ENCODE measurements at places on chromosomes 1 and 21.
A peak's percentile ranks its signal among the peaks of the same experiment; 100 is the strongest.

GRCh38 chr1:94504601-94505000, 37.0 kb downstream of the F3 start:
- peak; percentile 38 for DNase-seq

DNA sequence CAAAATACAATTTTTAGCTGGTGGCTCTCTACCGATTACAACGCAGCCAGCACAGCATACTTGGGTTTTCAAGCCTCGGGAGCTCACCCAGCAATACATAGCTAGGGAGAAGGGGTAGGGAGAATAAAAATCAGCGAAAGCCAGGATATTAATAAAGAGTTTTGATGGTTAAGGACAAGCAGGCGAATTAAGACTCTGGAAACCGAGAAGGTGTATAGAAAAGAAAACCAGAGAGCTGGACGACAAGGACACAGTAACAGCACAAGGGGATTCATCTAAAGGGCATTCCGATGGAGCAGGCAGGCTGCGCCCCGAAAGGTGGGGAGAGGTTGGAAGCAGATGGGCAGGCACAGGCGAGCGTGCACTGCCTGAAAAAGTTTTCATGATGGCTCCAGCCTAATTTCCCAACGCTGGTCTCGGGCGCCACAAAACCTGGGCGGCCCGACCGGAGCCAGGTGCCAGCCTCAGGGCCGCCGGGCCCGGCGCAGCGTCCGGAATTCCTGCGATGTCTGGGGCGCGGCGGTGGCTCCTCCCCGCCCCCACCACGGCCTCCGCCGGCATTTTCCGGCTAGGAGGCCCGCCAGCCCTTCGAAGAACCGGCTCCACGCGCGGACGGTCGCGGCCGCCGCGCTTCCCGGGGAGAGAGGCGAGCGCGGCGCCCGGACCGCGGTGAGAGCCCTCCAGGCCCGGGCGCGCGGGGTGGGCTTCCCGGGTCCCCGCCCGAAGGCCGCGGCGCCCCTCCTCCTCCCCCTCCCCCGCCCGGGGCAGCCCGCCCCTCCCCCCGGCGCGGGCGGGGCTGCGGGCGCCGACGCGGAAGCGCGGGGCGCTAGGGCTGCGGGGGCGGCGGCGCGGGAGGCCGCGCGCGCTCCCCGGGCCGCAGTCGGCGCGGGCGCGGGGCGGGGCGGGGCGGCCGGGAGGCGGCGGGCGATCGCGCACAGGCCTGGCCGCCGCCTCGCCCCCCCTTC, 774 bp upstream of the DYRK1A start:
- DNase-seq: peak; percentile 52

DNA sequence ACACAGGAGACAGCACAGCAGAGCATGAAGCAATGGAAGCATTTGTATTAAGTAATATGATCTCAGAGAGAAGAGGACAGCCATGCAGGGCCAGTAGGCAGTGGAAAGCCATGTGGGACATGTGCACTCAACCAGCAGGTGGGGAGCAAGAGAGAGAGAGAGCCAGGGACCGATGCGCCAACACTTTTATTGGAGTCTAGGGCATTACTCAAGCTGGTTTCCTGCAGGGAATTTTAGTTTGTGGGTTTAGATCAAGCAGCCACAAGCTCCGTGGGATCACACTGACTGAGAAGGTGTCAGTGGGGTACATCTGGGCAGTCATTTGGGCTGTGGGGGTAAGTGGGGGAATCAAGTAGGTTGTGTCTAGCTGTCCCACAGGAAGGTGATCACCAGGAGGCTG, 137.1 kb downstream of the PCBP3 start:
- DNase-seq: no peak

GRCh38 chr1:11272544-11272831, 510 bp upstream of the UBIAD1 start:
- no peak for DNase-seq

DNA sequence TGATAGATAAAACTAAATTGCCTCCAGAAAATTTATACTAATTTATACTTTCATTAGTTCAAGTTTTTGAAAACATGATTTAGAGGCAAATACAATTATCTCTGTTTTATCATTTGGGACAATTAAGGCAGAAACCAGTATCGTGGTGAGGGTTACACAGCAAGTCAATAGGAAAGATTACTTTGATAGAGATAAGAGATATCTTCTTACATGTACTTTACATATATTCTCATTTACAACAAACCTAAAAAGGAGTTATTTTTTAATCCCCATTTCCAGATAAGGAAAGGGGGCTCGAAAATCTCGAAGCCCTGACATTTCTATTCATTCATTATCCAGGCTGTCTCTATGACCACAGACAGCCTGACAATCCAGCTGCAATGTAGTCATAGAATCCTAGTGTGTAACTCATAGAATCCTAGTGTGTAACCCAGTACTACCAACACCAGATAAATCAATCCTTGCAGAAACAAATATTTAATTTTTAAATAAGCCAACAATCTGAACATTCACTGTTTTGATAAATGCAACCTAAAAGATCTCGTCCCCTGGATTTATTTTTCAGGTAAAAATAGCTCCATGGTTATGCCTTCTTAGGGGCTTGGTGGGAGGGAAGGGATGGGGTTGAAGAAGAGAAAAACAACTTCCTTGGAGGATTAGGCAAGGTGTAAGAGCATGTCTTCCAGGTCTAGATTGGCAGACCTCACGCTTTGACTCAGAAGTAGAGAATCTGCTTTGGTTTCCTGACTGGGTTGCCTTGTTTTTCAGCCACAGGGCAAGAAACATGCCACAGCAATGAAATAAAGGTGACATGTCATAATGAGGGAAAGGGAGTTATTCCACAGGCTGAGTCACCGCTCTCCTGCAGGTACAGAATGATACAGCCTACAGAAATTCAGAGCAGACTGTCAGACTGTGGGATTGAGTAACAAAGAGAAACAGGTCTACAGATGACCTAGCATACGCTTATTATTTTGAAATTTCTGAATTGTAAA, 45.6 kb downstream of the IRF2BP2 start:
- no peak for DNase-seq

GRCh38 chr1:75533085-75533484, 77.8 kb downstream of the SLC44A5 start:
- DNase-seq: no peak

DNA sequence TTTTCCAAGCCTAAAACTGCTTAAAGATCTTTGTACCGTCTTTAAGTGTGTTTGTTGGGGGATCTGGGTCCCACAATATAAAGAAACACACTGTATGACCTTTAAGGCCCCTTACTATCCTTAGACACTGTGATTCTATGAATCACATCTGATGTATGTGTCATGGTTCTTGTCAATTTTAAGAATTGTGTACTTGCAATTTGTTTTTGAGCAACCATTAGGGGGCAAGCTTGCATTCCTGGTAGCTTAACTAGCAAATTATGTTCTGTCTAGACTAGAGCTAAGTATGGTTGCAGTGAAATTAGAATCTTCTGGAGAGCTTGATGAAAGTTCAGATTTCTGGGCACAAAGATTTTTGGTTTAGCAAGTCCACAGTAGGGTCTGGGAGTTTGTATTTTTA, 219.5 kb downstream of the TPR start:
- DNase-seq: no peak

DNA sequence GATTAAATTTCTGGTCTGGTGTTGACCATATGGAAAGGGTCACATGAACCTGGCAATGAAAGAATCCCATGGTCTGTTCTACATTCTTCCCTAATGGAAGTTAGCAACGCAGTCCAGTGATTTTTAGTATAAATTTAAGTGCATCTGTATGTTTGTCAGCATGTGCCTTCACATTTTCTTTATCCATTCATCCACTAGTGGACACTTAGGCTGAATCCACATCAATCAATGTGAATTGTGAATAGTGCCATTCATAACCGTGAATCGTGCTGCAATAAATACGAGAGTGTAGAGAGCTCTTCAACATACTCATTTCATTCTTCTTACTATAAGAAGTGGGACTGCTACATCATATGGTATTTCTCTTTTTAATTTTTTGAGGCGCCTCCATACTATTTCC, 12.7 kb upstream of the IFI16 start:
- no peak for DNase-seq

GRCh38 chr21:32003411-32003810, 130.6 kb downstream of the HUNK start:
- no peak for DNase-seq

DNA sequence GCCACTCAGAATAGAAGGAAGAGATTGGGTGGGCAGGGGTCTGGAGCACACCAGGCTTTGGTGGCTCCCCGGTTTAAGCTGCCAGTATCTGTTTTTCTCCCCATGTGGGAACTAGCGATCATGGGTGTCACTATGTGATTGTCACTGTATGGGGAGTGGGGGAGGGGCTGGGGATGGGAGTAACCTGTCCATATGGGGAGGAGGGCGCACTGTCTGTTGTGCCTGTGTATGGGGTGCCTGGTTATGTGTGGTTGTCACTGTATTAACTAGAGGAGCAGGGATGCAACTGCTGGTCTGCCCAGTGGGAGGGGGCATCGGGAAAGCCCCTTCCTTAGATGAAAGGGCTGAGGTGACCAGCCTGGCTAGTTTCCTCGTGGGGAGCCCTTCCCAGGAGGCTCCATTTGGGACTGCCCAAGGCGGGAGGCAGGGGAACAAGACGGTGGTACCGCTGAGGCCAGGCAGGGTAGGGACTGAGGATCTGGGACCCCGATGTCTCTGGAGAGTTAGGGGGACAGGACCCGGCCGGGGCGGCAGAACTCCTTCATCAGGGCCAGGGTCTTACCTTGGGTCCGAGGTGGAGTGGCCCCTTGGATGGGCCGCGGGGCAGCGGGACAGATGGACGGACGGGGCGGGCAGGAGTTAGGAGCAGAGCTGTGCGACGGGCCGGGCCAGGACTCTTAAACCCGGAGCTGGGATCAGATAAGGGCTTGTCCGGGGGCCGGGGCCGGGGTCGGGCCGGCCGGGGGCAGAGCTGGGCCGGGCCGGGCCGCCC, at the start of gene KCNJ10:
TSS of gene KCNJ10 (minus strand) at position 701 of the 772 bp plus-strand sequence. CDS start 27,628 bp downstream, outside the sequence.
- no peak for DNase-seq

GRCh38 chr1:184911103-184911745, 63.1 kb downstream of the NIBAN1 start:
- DNase-seq: no peak

DNA sequence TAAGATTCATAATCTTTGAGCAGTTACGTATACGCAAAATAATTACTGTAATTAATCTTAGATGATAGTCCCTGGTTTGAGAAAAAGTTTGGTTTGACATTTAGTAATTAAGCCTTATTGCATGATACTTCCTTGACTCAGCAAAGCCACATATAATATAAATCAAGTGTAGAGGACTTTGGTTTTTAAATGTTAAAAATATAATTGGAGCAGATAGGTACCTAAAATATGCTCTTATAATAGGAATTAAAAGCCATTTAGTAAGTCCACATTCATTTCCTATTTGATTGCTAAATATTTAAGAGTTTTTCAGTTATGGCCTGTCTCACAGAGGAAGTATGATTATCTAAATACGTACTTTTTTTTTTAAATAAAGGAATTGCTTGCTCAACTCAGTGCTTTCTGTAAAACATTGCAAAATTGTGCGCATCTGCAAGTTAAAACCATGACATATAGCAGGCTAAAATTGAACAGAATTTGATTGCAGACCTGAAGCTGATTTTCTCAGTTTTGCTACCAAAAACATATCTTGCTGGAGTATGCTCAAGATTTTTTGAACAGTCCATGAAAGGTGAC, 20.4 kb downstream of the RPE65 start:
- peak; percentile 89 for DNase-seq

- no peak for DNase-seq
These were observed 1.6 kb downstream of the ST6GALNAC5 start for GRCh38 chr1:76868916-76869315.

- DNase-seq: no peak
These were observed 121.7 kb downstream of the SIPA1L2 start for GRCh38 chr1:232508130-232508701.

DNA sequence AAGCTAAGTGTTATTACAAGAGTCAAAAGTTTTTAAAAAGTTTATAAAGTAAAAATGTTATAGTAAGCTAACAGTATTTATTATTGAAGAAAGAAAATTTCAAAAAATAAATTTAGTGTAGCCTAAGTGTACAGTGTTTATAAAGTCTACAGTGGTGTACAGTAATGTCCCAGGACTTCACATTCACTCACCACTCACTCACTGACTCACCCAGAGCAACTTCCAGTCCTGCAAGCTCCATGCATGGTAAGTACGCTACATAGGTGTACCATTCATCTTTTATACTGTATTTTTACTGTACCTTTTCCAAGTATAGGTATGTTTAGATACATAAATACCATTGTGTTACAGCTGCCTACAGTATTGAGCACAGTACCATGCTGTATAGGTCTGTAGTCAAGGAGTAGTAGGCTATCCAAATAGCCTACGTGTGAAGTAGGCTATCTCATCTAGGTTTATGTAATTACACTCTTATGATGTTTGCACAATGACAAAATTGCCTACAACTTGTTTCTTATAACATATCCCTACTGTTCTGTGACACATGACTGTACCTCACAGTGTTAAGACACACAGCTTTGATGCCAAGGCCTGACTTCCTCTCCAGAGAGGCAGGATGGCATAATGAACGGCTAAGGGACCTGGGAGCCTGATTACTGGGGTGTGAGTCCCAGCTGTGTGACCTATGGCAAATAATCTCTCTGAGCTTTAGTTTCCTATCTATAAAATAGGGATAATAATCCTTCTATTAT, 12.7 kb downstream of the DHCR24 start:
- DNase-seq: no peak

DNA sequence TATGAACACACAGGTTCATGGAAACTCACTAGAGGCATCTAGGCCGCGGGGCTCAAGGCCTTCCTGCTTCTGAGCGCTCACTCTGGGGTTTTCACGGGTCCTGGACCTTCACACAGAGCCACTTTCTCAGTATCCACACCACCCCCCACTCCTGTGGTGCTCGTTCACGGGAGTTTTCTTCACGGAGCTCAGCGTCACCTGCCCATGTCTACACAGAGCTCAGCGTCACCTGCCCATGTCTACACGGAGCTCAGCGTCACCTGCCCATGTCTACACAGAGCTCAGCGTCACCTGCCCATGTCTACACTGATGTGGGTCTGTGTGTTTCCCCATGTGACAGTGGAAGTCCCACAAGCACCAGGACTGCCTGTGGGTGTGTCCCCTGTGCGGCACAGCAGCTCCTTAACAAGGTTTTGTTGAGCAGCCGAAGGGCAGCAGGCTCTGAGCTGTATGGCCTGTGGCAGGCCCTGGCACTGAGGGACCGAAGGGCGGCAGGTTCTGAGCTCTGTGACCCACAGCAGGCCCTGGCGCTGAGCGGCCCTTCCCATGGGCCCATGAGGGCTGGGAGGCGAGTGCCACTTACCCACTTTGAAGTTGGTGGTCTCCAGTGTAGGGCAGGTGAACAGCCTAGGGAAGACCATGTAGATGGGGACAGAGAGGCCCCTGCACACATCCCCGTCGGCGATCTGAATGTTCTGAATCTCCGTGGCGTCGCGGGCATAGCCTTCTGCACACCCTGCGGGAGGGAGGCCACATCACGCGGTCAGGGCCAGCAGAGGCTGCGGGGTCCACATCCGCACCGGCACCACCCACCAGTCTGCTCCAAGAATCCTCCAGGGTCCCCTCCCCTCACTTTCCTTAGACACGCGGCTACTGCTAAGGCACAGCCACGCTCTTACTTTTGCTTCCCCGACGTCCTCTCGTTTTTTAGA, 39.8 kb downstream of the VPS26C start:
- no peak for DNase-seq

DNA sequence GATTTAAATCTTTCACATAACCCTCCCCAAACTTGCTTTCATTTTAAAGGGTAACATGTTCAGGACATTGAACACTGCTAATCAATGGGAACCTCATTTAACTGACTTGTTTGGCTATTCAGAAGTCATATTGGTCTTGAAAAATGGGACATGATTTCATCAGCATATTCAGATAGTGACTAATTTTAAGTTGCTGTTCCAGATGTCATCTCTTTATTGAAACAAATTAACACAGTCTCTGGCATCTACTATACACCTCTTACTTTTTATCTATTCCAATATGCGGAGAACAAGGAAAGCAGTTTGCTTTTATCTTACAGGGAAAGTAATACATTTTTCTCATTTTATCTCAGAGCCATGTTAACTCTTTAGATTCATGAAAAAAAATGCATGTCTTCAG, 310.1 kb downstream of the S1PR1 start:
- no peak for DNase-seq

All from inflammatory macrophage treated with lipopolysaccharide for 1 hour (primary cell).